ENCODE measurements at places on chromosomes 4 and X.
A peak's percentile ranks its signal among the peaks of the same experiment; 100 is the strongest.

DNA sequence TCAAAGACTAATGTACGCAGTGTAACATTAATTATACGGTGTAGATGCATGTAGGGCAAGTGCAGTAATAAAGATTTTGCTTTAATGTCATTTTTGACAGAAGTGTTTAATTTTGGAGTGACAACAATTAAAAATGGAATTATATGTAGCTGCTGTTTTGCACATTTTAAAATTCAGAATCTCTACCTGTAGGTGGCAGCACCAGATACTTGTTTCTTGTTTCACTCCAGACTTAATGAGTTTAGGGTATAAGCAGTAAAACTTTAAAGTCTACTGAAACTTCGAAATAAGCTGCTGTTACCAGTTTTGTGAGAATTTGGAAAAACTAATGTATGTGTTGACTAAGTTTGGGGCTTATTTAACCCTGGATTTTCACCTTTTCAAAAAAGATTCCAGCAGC is 144.9 kb downstream of the POLA1 start:
- no peak for DNase-seq

DNA sequence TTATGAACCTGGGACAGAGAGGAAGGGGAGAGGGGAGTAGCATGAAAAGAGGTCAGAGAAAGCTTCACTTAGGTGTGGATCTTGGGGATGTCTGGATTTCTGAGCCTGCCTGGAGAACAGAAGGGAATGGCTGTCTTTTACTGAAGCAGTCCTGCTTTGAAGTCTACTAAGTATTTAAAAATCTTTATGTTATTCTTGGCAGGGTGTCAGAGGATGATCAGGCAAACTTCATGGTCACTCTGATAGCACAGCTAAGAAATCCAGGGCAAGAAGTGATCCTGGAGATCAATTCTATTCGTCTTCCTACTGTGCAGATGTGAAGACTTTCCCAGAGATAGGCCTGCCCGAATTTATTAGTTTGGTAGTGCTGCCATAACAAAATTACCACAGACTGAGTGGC is 464.4 kb upstream of the BOD1L1 start:
- DNase-seq: no peak

DNA sequence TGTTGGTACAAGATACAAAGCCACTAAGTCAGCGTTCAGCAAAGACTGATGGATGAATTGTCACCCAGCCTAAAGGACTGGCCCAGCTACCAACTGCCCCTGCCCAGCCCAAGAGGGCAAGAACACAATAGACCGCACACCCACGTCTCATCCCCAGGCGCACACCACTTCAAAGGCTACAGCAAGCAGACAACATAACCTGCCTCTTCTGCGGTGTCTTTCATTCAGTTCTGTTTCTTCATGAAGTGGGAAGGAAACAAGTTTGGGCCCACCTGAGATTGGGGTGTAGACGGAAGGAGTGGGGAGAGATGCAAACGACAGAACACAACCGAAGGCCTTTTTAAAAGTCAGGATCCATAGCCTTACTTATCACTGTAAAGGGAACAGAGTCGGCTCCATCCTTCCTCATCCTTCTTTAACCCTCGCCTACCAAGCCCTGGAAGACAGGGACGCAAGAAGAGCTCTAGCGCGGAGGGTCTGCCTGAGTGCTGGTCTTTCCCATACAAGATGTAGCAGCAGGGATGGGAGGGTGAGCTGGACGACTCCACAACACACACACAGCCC is 691 bp downstream of the SCARB2 start:
- peak; percentile 24 for DNase-seq

GRCh38 chr4:6222761-6223292 is 22.5 kb upstream of the JAKMIP1 start:
- peak; percentile 37 for DNase-seq

DNA sequence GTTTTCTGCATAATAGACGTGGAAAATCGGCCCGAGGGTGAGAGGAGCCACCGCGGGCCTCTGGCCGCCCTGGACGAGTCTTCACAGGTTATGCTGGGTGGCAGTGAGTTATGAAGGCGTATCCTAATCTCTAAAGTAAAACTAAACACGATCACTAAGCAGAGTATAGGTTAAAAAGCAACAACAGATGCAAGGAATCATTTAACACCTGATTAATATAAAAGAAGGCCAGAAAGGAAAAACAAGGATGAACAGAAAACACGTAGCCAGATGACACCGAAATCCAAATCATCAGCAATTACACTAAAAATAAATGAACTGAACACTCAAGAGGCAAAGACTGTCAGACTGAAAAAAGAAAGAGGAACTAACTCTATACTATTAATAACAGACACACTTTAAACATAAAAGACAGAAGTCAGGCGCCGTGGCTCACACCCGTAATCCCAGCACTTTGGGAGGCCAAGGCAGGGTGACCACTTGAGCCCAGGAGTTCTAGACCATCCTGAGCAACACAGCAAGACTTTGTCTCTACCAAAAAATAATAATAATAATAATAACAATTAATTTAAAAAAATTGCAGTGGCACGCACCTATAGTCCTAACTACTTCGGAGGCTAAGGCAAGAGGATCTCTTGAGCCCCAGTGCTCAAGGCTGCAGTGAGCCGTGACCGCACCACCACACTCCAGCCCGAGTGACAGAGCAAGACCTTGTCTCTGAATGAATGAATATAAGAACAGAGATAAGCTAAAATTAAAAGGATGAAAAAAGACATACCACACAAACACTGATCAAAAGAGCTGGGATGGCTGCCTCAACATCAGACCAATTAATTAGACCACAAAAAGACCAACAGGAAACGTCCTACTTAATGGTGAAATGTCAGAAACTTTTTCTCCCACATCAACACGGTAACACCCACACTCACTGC is 30.0 kb downstream of the CTBP1 start:
- no peak for DNase-seq

- DNase-seq: no peak
Observed at GRCh38 chrX:9088896-9089295, 55.0 kb upstream of the FAM9B start.

GRCh38 chr4:120331486-120332370 is 265.1 kb upstream of the MAD2L1 start:
- no peak for DNase-seq

- DNase-seq: no peak
Observed at GRCh38 chr4:52551487-52551886, 107.6 kb downstream of the USP46 start.

DNA sequence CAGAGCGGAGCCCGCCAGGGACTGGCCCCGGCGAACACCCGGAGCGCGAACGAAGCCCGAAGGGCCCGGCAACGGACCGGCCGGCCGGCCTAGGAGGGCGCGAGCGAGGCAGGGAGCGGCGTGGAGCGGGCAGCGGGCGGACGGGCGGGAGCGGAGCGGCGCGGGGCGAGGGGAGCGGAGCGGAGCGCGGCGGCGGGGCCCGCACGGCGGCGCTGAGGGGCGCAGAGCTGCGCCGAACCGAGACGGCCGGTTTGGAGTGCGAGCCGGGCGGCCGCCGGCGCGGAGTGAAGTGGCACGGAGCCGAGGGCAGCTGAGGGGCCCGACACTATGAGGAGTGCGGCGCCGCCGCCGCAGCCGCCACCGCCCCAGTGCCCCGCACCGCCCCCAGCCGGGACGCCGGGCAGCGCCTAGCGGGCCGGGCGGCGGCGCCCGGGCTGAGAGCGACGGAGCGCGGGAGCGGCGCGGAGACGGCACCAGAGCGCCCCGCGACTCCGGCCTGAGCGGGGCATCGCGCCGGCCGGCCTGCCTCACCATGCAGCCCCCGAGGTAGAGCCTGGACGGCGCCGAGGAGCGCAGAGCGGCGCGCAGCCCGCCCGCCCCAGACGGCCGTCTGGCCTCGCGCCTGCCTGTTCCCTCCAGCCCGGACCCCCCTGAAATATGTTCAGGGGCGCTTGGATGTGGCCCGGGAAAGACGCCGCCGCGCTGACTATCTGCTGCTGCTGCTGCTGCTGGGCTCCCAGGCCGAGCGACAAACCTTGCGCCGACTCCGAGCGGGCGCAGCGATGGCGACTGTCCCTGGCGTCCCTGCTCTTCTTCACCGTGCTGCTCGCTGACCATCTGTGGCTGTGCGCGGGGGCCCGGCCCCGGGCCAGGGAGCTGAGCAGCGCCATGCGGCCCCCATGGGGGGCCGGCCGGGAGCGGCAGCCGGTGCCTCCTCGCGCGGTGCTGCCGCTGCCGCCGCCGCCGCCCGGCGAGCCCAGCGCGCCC is 793 bp downstream of the NALF2 start:
- no peak for DNase-seq

DNA sequence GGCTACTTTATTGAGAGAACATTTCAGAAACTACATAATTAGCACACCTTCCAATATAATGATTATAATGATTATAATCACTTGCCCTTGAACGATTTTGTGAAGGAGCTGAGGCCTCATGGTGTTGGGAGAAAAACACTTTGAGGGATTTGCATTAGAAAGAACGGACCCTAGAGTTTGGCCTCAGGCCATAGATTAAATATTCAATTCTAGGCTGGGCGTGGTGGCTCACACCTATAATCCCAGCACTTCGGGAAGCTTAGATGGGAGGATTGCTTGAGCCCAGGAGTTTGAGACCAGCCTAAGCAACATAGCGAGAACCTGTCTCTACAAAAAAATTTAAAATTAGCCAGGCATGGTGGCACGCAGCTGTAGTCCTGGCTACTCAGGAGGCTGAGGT is 12.9 kb upstream of the PRKG2 start:
- no peak for DNase-seq

GRCh38 chr4:158042591-158043030 is 130.2 kb downstream of the GASK1B start:
- DNase-seq: no peak

DNA sequence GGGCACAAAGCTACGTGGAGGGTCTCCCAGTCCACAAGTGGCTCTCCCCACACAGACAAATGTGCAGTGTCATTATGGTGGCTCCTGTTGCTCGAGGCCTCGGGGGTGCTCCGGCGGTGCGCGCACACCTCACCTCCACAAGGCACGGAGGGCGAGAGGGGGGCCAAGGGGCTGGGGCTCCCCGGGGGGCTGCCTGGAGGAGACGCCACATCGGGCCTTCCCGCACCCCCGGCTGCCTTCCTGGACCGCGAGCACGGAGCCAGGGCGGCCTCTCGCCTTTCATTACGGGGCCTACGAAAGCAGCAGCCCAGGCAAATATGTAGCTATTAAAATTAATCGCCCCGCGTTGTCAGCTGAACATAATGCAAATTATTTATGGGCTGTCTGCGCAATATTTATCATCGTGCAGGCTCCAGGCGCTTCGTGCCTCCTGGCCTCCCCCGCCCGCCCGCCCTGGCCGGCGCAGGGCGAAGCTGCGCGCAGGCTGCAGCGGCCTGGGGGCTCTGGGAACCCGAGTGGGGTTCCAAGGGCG is 70.8 kb upstream of the BCOR start:
- no peak for DNase-seq
